ENCODE measurements at places on chromosomes 7 and 10. TPM values are rescaled to one million over a fixed set of nuclear protein-coding genes. Genes with fewer than 3 reads are reported as not detected.

ZNF239 gene
- 11.7 TPM for polyA plus RNA-seq

SBDS gene
- 112 TPM for polyA plus RNA-seq

ATRNL1 gene
- polyA plus RNA-seq = 20.2 TPM

NEUROG3 gene
- not detected for polyA plus RNA-seq

IDI2 gene
- polyA plus RNA-seq = not detected

DNA sequence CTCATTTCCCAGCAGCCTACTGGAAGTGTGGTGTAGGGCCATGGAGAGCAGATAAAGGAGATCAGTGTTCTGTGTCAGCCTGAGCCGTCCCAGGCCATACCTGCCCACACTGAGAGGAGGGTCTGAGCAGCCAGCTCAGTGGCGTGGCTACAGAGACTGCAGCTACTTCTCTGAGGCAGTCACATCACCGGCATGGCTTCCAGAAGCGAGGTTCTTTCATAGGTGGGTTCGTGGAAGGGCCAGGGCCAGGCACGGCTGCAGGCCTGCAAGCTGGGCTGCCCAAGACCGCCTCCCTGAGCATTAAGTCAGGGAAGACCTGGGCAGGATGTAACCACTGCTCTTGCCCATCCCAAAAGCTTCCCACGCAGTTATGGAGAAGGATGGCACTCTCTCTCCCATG is 34.9 kb downstream of the LDB3 start:
- DNase-seq = no peak

DNA sequence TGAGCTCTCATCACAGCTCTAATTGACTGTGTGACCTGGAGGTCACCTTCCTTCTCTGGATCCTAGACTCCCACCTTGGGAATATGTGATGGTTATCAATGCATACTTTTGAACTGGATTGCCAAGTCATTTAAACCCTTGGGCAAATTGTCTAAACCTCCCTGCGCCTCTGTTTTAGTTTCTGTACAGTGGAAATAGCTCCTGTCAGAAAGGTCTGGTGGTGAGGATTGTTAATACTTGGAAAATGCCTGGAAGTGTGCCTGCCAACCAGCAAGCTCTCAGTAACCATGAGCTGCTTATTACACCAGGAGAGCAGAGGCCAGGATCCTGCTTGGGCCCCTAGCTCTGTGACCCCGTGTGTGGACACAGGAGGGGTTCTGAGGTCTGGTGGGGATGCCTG is 108.7 kb upstream of the PPIF start:
- DNase-seq = no peak

DNA sequence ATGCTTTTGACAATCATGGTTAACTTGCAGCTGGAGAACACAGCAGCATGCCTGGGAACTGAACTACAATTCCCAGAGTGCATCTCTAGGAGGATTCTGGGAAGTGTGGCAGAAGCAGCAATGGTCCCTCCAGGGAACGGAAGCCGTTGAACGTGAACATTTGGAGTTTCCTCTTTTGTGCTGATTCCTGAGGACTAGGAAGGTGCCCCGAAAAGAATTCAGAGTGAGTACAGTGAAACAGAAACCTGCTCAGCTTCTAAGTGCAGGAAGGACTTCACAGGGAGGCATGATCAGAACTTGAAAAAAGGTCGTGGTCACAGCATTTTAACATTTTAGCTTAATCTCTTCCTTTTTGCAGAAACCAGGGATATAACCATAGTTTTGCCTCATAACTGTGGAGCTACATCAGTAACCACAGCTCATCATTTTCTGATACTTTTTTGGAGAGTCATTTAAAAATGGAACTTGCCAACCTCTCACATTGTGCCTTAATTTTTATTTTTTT is at the start of gene NUDT13:
TSS of gene NUDT13 (plus strand) at position 111 of the 505 bp plus-strand sequence. CDS start 3,911 bp downstream, outside the sequence.
- DNase-seq = peak; percentile 87

DNA sequence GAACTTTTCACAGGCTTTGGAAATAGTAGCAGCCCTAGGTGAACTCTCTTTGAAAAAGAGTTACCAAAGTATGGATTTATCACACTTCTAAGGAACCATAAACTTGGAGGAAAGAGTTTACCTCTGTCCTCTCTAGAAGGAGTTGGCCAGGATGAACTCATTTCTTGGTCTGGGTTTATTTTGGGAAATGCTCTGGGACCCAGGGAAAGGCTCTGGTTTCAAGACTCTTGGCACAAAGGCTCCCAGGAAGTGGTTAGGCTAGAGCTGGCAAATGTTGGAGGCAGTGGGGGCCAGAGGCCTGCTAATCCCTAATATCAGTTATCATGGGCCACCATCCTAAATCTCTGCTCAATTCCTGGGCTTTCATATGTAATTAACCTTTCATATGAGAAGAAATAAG is 36.3 kb upstream of the CDK6 start:
- DNase-seq = no peak

C10orf105 gene
- 0.21 TPM for polyA plus RNA-seq

- DNase-seq = no peak
These were observed 66.2 kb downstream of the FAM53B start for GRCh38 chr10:124677749-124678556.

- DNase-seq = no peak
These were observed 21.0 kb upstream of the C10orf71 start for GRCh38 chr10:49277973-49278372.

PSD gene
- 12.2 TPM for polyA plus RNA-seq

DNA sequence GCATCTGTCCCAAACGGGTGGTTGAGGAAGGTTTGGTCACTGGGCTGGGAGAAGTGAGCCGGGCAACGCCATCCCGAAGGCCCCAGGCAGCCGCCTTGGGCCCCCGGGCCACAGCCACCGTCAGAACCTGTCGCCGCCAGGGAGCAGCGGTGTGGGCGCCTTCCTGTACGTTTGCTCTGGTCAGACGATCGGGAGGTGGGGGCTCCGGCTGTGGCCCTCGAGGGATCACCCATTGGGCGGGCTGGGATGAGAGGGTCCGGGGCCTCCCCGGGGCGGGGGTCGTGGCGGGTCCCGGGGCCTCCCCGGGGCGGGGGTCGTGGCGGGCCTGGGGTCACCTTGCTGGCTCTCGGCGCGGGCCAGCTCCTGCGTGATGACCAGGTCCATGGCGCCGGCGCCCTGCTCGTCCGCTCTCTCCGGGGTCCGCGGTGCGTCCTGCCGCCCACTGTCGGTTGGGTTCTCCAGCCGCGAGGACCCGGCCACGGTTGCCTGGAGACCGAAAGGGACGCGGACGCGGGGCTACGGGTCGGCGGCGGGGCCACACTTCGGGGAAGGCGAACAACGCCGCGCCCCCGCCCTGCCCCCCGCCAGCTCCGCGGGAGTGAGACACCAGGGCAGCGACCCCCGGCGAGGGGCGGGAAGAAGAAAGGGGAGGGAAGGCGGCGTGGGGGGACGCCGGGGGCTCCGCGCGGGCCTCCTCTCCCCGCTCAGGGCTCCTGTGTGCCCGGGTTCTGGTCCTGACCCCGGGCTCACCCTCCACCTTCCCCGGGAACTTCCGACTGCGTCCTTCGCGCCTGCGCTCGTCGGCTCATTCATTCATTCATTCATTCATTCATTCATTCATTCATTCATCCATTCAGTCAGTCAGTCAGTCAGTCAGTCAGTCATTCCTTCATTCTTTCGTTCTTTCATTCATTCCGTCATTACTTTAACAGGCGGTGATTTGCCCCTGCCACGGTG is at the start of gene CFAP46:
TSS of gene CFAP46 (minus strand) at position 470 of the 957 bp plus-strand sequence. CDS start at position 384, 86 bp downstream.
- DNase-seq = peak; percentile 79

DNA sequence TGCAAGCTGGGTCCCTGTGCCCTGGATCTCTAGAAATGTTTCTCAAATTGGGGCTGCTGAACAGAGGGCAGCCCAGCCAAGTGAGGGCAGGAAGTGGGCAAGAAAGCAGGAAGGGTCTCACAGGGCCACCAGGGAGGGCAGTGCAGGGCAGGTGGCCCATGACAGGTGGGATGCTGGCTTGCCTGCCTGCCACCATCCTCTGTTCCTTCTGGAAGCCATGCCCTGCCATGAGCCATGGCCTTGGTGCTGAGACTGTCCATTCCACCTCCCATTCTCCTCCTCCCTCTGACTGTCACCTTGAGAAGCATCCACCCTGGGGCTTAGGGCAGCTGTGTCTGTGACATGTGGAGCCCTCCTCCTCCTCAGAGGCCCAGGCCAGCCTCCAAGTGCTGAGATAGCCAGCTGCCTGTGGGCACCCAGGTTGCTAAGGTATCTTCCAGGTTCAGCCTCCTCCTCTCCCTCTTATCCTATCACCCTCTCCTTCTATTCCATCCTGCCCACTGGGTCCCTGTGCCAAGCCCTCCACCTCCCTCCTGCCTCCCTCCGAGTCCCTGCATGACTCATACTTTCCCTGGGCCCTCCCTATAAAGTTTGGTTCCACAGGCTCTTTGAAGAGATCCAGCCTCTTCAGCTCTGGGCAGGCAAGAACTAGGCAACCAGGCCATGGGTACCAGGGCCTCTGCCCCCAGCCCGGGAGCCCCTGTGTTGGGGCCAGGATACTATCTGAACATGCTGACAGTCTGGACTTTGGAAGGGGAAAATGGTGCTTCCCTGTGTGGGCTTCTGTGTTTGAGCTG is 1.3 kb downstream of the VSIR start:
- no peak for DNase-seq

- no peak for DNase-seq
These were observed 41.2 kb downstream of the CH25H start for GRCh38 chr10:89165923-89166322.

SPDYE16 gene
- polyA plus RNA-seq = 4.0 TPM

DNA sequence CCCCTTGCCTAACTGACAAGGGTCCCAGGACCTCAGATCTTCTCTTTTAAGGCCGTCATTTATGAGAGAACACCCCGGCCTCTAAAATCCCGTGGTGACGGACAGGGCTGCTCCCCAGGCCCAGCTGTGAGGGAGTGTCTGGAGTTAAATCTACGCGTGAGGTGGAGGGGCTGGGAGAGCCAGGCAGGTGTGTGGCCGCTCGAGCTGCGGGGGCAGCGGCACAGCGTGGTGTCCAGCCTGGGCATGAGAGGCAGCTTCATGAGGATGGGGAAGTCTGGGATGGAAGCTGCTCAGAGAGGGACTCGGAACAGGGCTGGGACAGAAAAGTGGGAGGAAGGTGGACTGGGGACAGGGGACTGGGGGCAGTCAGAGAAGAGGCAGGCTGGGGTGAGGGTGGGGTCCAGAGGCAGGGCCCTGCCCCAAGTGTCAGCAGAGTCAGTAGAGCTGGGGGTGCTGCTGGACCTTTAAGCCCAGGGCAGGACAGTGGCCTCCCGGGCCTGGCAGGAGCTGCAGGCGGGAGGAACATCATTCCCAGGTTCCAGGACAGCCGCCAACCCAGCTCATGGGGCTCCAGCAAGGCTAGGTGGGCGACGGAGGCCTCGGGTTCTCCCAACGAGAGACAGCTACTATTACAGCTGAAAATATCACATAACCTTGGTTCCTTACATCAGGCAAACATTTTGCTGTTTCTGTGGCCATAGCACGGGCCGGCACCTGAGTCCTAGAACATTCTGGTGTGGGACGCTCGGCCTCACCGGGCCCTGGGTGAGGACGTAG is 55.2 kb downstream of the JAKMIP3 start:
- DNase-seq = no peak

DNA sequence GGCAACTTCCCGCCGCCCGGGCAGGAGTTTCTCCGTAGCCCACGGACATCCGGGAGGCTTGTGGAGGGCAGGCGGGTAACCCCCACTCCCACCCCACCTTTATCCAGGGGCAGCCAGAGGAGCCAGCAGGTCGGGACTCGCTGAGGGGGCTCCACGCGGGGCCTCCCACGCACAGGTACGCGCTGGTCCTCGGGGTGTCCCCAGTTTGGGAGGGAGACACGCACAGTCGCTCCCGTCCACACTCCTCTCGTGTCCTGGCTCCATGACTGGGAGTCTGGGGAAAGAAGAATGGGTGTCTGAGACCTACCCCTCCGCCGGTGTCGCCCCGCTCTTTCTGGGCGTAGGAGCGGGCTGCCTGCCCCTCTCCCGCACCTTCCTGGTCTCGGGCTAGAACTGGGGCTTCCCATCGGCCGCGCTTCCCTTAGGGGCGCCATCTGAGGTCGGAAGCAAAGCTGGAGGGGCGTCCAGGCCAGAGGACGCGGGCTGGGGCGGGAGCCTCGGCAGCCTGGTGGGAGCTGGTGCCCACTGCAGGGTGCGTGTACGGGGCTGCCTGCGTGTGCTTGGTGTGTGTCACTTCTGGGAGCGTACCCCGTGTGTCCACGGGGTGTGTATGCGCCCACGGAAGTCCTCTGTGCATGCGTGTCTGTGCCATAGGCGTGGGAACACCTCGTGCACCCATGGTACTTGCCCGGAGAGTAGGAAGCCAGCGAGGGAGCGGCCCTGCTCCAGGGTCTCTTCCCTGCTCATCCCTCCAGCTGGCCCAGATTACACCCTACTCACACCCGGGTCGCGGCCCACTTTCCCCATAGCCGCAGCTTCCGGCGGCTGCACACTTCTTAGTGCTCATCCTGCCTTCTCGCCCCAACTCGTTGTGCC is 73.0 kb upstream of the LEP start:
- no peak for DNase-seq

- DNase-seq = no peak
These were observed 36.2 kb upstream of the CFAP46 start for GRCh38 chr10:132978542-132978941.

NEUROD6 gene
- not detected for polyA plus RNA-seq

DNA sequence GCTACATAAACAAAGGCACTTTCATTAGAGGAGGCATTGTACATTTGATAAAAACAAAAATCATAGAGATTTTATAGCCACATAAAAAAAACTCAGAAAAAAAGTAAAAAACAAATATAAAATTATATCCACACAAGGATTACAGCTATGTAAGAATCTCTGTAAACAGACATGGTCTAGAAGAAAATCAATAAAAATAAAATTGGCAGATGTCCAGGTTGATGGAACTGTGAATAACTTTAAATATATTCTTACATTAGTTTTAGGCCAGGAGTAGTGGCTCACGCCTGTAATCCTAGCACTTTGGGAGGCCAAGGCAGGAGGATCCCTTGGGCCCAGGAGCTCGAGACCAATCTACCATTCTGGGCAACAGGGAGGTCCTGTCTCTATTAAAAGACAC is 19.2 kb downstream of the SLC35B4 start:
- DNase-seq = no peak

GRCh38 chr10:19488592-19489280 is 327.5 kb upstream of the PLXDC2 start:
- DNase-seq = peak; percentile 40

HMX2 gene
- polyA plus RNA-seq = 1.5 TPM

PLXDC2 gene
- 30.7 TPM for polyA plus RNA-seq

OPN1SW gene
- polyA plus RNA-seq = 1.9 TPM

GRCh38 chr7:4760952-4761351 is 14.5 kb upstream of the AP5Z1 start:
- no peak for DNase-seq

GRCh38 chr7:81690251-81690650 is 79.6 kb downstream of the HGF start:
- peak; percentile 12 for DNase-seq

AKR1D1 gene
- 0.13 TPM for polyA plus RNA-seq

GRCh38 chr7:115924411-115924810 is 106.2 kb downstream of the TFEC start:
- no peak for DNase-seq

DNA sequence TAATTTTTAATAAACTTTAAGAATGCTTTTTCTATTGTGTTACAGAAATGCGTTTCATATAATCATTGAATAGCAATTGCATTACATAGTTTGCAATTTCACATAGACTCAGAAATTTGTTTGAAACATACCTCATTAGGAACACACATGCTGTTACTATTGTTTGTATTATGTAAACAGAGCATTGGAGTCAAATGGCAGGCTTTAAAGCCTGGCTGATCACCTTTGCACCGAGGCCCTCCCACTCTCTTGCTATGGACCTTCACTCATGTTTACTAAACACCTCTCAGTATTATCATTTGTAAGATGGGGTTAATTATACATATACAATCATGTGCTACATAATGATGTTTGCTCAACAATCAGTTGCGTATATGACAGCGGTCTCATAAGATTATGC is 203.6 kb upstream of the NPSR1 start:
- DNase-seq = no peak

Measured in renal pelvis (tissue), 12 donors.